ENCODE measurements at places on chromosomes 3 and 15. TPM values are rescaled to one million over a fixed set of nuclear protein-coding genes. Genes with fewer than 3 reads are reported as not detected.
A peak's percentile ranks its signal among the peaks of the same experiment; 100 is the strongest.

- no peak for DNase-seq
Observed at GRCh38 chr3:194755671-194756459, 70.2 kb downstream of the FAM43A start.

SLC51A gene
- total RNA-seq, result not detected

DNA sequence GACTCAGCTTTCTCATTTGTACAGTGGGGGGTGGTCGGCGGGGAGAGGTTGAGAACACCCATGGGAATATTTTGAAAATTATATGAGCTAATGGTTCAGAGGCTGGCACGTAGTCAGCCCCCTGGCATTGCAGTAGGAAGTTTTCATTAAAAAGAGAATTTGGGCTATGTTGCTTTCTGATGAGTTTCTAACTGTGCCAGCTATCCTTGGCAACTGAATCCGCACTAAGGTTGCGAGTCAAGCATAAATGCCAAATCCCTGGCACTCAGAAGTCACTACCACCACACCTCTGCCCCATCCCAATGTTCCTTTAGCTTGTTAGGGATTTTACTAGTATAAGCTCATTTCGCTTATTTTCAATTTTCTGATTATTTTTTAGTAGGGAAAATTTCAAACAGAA lies 91.6 kb downstream of the DNASE1L3 start:
- DNase-seq, result no peak

CDHR4 gene
- not detected for total RNA-seq

OXTR gene
- 0.27 TPM for total RNA-seq

SENP8 gene
- 5.6 TPM for total RNA-seq

DNA sequence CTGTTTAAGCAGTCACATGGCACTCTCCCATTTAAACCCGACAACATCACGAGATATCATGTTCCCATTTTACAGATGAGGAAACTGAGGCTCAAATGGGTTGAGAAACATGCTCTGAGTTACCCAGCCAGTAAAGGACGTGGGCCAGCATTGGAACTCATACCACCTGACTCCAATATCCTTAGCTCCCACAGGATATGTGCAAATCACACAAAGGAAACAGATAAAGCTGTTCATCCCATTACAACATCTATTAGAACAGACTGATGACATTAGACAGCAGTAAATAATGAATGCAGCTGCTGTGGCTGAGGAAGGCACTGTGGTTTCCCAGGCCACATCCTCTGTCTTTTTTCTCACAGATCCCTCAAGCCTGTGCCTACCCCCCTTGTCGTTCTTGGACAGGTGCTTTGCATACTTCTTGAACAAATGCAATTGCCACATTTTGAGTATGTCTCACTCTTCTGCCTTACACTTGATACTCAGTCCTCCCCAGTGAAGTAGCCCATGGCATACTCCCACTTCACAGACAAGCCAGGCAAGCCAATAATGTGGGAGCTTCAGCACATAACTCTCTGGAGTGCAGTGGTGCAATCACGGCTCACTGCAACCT lies 17.7 kb downstream of the FRMD4B start:
- DNase-seq, result no peak

DNA sequence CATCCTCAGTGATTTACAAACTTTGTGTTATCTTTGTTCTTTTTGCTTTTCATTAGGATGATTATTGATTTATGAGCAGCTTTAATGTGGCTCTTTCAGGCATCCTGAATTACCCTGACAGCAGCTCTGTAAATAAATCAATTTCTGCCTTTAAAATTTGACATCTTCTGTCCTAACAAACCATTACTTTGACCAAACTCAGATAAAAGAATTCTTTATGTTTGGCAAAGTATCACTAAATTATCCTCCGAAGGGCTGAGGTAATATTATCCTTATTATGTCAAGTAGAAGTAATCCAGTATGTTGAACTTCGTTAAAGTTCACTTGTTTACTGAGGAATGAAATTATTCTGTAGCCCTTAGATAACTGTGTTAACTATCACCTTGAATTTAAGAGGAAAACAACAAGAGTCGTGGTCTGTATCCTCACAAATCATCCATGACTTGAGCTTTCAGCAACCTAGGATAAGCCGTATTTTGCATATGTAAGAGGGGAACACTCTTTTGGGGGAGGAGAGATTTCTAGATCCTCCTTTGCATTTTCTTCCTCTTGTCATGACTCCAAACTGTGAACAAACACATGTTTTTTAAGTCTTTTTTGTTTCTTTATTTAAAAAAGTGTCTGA lies 173.2 kb upstream of the STAC start:
- no peak for DNase-seq

TTLL3 gene
- 349 TPM for total RNA-seq

- no peak for DNase-seq
Observed at GRCh38 chr3:151145713-151146070, 57.3 kb downstream of the GPR171 start.

GRCh38 chr15:86765281-86765680 lies 685.6 kb downstream of the AGBL1 start:
- no peak for DNase-seq

GRCh38 chr3:127420829-127421228 lies 133.0 kb upstream of the PRR20G start:
- no peak for DNase-seq

- DNase-seq, result no peak
Observed at GRCh38 chr3:172750069-172750367, 508 bp upstream of the ECT2 start.

TM4SF1 gene
- 115 TPM for total RNA-seq

GRCh38 chr15:63052077-63052841 lies 9.7 kb downstream of the TPM1 start:
- DNase-seq, result no peak

DNA sequence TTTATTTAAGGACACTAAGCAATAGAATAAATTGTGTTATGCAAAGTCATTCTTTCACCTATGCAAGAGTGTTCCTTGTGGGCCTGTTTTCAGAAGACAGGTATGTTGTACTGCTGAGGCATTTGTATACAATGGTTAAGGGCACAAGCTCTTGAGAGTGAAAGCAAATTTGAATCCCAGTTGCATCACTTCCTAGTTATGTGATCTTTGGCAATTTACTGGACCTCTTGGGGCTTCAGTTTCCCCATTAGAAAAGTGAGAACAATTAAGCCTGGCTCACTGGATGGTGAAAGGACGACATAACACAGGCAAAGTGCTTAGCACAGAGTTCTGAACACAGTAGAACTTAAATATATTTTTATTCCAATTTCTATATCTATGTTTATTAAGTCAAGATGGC lies 117.4 kb downstream of the EFHB start:
- DNase-seq, result no peak

- no peak for DNase-seq
Observed at GRCh38 chr3:42497009-42497731, 5.3 kb upstream of the VIPR1 start.

DNA sequence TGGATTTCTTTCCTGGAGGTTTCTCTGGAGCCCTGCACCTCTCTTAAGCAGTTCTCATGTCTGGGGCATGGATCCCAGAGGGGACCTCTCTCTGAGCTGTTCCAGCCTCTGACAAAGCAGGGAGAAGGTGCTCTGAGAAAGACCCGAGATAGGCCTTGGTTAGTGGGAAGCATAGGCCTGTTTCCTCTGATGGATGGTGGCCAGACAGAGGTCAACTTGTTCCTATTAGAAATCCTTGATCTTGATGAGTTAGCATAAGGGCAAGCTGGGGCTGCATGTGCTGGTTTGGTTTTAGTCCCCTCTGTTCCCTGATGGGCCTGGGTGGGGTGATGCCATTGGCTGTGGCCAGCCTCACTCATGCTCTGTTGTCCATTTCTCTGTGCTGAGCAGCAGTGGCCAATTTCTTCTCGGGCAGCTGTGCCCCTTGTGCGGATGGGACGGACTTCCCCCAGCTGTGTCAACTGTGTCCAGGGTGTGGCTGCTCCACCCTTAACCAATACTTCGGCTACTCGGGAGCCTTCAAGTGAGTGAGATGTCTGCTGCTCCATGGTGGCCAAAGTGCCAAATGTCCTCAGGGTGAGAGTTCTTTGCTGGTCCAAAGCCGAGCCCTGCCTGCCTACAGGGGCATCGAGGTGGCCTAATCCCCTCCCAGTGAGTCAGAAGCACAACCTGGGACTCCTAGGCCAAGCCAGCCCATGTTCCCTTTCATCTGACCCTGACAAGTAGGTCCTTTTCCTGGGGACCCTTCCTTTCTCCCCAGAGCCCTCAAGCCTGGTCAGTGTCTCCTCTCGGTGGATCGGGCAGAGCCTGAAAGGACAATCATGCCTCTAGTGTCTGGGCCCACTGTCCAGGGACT lies 9.0 kb downstream of the TF start:
- DNase-seq, result no peak

GRCh38 chr15:95520511-95520910 lies 810.0 kb upstream of the NR2F2 start:
- no peak for DNase-seq

GRCh38 chr3:99466331-99466730 lies 172.1 kb upstream of the COL8A1 start:
- no peak for DNase-seq

DNA sequence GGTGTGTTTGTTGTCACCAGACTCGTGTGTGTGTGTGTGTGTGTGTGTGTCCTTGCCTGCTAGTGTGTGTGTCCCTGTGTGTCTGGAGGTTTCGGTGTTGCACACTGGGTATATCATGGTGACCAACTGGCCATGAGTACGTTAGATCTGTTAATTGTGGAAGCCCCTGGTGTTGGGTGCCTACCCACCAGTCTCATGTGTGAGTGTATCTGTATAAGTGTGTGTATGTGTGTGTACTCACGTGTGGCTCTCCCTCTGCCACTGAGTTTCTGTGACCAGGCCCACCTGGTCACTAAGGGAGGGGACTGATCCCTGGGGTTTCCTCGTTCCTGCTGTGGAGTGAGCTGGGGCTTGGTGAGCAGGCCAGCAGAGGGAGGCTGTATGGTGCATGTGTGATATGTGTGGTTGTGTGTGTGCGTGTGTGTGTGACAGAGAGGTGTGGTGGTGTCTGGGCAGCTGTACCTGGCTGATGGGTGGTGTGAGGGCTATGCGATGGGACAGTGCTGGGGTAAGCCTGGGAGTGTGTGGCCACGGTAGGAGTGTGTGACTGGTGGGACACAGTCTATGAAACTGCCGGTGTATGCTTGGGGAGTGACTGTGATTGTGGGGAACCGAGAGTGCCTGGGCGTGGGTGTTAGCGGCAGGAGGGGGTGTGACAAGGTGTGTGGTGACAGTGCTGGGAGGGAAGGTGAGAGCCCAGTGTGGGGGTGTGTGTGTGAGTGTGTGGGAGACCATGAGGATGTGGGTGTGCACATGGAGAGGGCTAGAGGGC lies 1.8 kb downstream of the PRKCD start:
- DNase-seq, result no peak

PRR20G gene
- total RNA-seq, result not detected

TGM4 gene
- not detected for total RNA-seq

CYP1A2 gene
- not detected for total RNA-seq

DNA sequence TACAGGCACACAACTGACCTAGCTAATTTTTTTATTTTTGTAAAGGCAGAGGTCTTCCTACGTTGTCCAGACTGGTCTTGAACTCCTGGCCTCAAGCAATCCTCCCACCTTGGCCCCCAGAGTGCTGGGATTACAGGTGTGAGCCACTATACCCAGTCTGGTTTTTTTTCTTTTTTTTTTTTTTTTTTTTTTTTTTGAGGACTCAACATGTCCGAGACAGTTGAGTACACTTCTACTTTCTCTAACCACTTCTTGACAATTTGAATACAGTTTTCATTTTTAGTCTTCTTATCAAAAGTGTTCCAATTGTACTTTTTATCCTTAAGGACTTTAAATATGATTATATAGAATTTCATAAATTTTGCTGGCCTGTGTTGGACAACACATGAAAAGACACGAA lies 7.4 kb upstream of the GSK3B start:
- DNase-seq, result no peak

- peak; percentile 86 for DNase-seq
Observed at GRCh38 chr3:142209655-142210054, 15.7 kb downstream of the GK5 start.

DNA sequence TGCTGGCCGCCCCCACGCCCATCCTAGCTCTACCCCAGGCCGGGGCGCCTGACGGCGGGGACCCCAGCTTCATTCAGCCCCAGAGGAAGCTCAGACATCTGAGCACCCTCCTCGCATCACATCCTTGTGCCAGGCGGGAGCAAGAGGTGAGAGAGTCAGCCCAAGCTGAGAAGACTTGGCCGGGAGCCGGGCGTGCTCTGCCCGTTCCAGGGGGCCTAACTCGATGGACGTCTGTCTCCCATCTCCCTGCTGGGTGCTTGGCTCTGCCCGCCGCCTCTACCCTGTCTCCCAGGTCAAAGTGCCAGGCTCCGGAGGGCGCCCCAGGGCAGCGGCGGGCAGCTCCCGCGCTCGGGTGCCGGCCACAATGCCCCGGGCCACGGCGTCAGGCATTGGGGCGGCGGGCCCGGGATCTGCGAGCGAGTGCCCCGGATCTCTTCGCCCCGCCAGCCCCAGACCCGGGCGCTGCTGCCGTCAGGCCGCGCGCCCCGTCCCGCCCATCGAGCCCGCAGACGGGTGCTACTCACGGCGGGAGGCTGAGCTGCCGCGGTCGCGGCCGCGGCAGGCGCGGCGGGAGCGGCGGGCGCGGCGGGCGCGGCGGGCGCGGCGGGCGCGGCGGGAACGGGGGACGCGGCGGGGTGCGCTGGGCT lies 388 bp downstream of the DAPK2 start:
- DNase-seq, result no peak

- no peak for DNase-seq
Observed at GRCh38 chr3:158058495-158059130, 47.6 kb downstream of the SHOX2 start.

DNA sequence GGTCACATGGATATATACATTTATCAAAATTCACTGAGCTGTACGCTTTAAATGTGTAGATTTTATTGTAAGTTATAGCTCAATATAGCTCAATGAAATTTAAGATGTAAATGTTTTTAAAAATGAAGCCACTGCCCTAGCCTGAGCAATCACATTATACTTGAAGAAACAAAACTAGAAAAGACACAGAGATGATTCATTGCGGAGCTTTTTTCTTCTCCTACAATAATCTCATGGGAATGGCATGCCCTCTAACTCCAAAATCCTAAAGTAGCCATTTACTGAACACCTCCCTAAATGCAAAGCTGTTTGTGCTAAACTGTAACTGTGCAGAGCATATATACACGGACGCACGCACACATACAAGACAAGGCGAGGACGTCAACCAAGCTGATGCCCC lies 84.2 kb downstream of the MYO9A start:
- DNase-seq, result no peak

RBM5 gene
- total RNA-seq, result 227 TPM

GRCh38 chr3:99041747-99042146 lies 140.3 kb upstream of the DCBLD2 start:
- DNase-seq, result no peak

GRCh38 chr3:21188459-21188858 lies 562.6 kb downstream of the ZNF385D start:
- DNase-seq, result no peak

DNA sequence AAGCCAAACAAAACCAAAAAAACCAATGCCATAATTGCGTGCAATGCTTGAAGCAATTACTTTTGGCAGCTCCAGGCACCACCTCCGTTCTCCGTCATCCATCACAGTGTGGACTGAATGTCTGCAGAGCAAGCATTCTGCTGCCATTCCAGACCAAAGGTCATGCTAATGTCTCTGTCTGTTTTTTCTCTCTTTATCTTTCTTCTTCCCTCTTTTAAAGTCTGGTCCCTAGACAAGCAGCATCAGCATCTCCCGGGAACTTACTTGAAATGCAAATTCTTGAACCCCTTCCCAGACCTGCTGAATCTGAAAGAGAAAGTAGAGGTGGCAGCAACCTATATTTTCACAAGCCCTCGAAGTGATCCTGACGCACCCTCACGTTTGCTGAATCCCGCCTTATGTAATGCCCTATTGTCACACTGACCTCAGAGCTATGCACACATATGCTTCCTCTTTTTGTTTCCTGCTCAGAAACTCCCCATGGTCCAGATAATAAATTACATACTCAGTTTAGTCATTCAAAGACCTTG lies 297.3 kb upstream of the PROK2 start:
- peak; percentile 66 for DNase-seq

SCAANT1 gene
- total RNA-seq, result not detected

- DNase-seq, result no peak
Observed at GRCh38 chr3:43093974-43094373, 11.9 kb downstream of the POMGNT2 start.

Measured in uterus (tissue), 4 donors.